ENCODE measurements at places on chromosomes 1 and 21.
A peak's percentile ranks its signal among the peaks of the same experiment; 100 is the strongest.

DNA sequence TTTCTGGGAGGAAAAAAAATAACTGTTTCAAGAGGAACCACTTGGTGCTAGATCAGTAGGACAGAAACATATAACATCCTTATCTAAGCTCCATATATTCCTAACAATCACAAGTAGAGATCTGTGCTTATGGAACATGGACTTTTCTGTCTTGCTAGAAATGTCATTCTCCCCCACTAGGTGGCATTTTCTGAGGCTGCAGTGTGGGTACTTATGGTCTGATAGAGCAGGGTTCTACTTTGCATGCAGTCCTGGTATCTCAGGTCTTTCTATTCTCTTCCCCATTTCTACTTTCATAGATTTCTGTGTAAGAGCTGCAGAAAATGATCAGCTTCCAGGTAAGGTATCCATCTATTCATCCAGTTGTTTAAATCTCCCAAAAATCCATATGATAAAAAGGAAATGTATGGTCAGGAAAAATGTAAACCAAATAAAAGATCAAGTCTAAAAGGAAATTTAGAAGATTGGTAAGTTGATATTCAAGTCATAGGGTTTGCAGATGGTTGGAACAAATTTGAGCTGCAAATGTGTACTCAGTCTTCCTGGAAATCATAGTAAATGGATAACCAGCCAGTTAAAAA, 1.5 kb downstream of the ZNF684 start:
- DNase-seq = peak; percentile 86

DNA sequence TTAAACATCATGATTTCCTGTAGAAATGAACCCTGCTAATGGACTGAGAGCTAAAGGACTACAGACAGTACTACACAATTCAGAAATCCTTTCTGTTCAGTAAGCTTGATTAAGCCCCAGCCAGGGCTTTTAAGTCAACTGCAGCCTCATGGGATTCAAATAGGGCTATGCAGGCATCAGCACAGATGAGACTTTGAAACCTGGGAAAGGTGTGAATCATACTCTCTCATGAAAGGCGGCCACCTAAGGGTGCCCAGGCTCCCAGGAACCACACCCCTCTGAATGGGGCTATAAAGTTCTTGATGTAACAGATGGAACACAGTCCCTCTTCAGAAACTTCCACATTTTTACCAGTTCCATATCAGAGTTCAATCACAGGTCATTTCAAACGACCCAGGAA, 7.6 kb downstream of the SIPA1L2 start:
- DNase-seq = no peak

DNA sequence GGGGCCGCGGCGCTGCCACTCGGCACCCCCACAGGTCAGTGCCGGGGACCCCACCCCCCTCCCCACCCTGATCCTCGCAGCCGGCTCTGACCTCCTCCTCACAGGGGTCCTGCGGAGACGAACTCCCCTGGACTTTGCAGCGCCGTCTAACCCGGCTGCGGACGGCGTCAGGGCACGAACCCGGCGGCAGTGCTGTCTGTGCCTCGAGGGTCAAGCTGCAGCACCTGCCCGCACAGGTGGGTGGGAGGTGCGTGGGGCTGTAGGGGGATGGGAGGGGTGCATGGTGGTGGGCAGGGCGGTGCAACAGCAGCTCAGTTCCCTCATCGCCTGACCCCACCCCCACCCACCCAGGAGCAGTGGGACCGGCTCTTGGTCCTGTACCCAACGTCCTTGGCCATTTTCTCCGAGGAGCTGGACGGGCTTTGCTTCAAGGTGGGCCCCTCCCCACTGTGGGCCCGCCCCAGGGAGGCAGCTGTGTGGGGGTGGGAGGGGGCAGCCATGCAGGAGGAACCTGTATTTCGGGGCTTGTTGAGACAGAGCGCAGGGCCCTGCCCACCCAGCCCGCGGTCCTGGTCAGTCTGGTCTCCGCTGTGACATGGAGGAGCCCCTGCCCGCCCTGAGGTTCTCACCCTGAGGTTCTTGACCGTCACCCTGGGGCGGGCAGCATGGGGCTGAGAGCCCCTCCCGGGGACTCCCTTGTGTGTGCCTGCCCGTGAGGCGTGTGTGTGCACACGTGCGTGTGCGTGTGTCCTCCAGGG, 4.9 kb downstream of the PLEKHN1 start:
- no peak for DNase-seq

DNA sequence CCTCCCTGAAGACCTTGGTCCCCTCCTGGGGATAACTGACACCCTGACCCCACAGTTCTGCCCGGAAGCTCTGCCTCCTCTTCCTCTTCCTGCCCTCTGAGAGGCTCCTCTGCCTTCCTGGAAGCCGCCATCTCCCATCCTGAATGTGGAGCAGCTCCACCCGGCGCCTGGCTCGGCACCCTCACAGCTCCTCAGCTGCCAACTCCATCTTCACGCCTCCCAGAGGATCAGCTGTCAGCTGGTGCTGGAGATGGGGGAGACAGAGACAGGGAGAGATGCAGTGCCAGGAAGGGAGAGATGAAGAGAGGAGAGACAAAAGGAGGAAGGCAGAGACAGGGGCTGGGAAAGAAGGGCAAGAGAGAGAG, 210.4 kb upstream of the CSF3R start:
- no peak for DNase-seq

DNA sequence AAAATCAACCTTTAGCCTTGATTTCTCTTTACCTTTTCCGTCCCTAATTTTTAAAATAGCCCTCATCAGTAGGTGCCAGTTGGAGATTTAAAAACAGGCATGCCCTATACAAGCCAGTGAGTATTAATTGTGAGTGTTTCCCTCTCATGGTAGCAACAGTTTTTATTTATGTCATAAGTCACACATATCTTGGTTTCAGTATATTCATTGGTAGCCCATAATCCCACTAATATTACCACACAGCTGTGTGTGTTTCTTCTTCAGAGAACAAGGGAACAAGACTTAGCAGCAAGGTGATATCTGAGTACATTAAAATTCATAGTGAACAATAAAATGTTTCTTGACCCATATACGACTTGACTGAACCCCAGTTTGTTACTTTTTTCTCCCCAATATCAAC, 68.6 kb upstream of the HSPA13 start:
- DNase-seq = no peak

- no peak for DNase-seq
Measured at GRCh38 chr1:90712915-90713730, 4.0 kb downstream of the BARHL2 start.

DNA sequence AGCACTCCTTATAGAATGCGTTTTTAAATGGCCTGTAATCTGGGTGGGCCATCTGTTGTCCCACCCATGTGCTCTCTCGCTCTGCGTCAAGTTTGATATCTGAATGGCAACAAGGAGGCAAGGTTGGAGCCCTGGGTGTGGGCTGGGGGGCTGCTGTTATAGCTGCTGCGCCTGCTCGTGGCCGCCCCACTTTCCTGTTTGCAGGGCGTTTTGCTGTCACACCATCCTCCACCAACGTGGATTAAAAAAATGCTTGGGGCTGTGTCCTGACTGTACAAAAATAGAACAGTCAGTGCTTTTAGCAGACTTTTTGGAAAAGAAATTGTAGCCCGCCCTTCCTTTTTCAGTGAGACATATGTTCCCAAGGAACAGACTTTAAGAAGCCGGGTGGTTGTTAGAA, 25.4 kb downstream of the UMODL1 start:
- no peak for DNase-seq

GRCh38 chr1:8431019-8431418, 113.1 kb downstream of the SLC45A1 start:
- DNase-seq = peak; percentile 7

GRCh38 chr1:56156971-56157876, 422.1 kb downstream of the PLPP3 start:
- DNase-seq = no peak

DNA sequence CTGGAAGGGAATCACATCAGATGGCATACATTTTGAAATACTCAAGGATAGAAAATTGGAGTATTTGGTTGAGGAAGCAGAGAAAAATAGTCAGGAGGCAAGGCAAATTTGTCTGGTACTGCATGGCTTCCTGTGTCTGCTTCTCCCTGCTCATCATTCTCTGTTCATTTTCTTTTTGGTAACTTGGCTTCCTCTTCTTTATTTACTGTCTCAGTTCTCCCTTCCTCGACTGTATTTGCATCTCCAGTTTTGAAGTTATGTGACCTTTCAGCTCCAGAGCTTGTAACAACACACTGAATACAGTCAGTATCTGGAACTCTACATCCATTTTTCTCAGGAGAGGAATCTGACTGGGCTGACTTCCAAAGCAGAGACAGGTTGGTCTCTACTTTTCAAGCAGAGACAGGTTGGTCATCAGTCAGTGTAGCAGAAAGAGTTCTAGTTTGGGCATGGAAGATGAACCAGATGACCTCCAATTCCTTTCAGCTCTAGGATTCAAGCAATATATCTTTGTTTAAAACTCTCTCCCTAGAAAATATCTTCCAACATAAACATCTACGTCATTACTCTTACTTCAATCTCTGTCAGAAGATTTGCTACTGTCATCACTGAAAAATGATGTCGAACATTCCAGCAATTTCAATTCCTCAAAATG, 571.2 kb downstream of the ADGRL2 start:
- DNase-seq = no peak

DNA sequence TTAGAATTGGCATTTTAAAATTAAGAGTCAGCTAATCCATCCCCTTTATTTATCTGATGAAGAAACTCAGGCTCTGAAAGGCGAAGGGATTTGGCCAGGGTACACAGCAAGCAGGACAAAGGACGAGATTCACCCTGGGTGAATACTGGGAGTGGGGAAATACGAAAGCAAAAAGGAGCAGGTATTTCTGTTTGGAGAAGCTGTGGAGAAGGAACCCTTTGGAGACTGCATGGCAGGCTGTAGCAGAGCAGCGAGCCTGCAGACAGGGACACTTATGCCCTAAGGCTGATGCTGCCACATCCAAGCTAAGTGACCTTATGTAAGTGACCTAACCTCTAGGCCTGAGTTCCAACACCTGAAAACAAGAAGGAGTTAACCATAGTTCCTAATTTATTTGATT, 207.2 kb upstream of the C1orf87 start:
- DNase-seq = no peak

DNA sequence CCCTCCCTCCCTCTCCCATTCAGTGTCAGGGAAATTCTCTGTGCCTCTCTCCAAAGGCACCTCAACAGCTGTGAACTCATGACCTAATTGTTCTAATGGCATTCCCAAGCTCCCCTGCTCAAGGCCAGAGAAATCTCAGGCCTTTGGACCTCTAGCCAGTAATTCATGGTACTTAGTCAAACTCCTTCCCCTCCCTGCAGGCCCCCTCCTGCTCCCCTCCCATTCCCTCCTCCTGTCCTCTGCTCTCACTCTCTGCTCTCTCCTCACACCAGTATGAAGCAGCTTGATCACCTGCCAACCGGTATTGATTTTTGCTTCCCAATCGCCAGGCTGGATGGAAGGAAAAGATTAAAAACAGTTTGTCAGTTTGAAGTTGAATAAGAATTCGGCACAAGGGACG, 370.5 kb upstream of the PBX1 start:
- DNase-seq = no peak

DNA sequence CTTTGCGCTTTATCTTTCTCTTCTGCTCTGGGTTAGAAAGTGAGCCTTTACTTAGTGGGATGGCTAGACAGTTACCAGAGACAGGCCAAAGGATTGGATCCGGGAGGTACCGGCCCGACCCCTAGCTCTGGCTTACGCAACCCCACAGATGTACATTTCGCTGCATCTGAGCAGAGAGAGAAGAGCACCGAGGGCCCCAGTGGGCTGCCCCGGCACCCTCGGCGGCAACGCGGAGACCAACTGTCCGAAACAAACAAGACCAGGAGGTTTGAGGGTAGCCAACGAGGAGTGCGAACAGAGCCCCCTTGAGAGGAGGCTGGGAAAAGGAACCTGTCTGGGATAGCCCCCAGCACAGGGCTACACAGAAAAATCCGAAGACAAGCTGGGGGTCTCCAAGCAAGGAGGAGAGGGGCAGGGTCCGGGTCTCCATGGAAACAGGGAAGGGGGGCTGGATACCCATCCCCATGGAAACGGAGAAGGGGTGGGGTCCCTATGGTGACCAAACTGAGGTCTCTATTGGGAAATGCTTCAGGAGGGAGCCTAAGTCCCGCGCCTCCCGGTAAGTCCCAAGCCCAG, 373 bp downstream of the MTF1 start:
- DNase-seq = peak; percentile 71
